Foreskin fibroblast (primary cell): ENCODE measurements at places on chromosomes 2 and 18.

GRCh38 chr2:88161446-88162244 lies 8.5 kb upstream of the THNSL2 start:
- DNase-seq: no peak

GRCh38 chr2:73564986-73565385 lies 77.2 kb downstream of the NAT8 start:
- DNase-seq: no peak

GRCh38 chr2:216275890-216276289 lies 96.4 kb downstream of the MARCHF4 start:
- no peak for DNase-seq

- DNase-seq: no peak
These were observed 7.1 kb downstream of the SULT1C4 start for GRCh38 chr2:108384662-108385393.

DNA sequence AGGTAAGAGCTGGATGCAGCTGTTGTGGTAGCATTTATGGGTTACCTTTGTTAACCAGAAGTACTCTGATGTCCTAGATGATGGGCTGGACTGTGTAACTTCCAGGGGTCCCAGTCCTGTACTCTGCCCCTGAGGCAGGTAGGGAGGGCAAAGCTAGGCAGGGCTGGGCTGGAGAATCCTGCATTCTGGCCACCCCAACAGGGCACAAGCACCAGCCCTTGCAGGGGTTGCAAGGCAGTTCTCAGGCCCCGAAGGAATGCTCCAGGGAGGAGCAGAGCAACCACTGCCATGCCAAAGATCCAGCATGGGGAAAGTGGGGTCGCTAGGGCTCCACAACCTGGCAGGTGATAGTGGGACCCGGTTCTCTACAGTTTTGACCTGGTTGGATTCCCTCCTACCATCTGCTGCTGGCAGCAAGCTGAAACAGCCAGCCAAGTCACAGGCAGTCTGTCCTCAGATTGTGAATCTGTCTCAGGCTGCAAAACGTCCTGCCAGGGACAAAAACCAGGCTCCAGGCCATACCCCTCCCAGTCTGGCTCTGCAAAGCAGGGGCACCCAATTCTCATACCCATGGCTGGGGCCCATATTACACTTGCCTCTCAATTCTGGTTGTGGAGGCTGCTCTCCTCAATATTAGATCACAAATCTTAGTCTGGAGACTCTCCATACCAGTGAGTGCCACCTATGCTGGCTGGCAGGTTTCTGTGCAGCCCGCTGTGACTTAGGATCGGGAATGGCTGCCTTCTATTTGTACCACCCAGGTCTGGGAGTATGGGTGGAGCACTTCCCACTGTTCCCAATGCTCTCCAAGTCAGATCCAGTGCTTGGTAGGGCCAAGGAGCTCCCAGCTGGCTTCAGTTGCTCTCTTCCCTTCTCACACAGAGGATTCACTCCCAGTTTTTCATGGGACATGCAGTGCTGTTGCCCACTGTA lies 61.1 kb downstream of the SMCHD1 start:
- no peak for DNase-seq

DNA sequence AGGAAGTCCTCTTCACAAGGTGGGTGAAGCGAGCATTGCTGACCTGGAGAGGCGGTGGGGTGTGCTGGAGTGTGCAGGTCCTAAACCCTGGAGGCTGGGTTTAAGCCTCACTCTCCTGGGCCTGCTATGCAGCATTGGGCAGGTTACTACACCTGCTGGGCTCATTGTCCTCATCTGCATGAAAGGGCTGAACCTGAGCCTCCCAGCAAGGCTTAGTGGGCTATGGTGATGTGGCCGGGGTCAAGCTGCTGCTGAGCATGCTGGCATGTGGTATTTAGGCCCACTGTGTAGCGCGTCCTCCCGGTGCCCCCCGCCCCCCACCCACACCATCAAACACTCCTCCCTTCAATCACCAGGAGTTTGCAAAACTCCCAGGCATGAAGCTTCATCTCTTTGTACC lies 37.3 kb downstream of the INHBB start:
- DNase-seq: no peak

GRCh38 chr2:23312996-23313606 lies 71.9 kb upstream of the KLHL29 start:
- DNase-seq: peak; percentile 29

- DNase-seq: no peak
These were observed 286.6 kb upstream of the HDAC4 start for GRCh38 chr2:239687441-239687840.

DNA sequence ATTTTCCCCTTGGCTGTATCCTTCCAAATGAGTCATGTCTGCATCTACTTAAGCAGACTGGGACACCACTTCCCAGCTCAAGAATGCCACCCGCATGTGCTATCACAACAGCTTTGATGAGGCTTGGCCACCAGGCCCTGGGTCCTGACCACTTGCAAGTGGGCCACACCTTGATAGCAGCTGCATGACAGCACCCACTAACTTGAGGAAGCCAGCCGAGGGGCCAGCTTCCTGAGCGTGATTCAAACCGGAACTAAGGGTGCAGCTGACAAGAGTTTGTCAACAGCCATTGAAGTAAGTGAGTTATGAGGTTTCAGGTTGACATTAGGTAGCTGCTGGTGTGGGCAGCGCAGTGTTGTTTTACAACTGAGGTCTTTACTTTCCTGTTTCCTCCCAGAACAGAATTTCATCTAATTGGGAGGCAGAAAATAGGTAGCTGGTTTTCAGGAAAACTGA lies 54.4 kb downstream of the EPHA4 start:
- DNase-seq: peak; percentile 75

- DNase-seq: peak; percentile 32
These were observed 19.5 kb downstream of the SLC20A1 start for GRCh38 chr2:112665113-112665780.

GRCh38 chr2:12725233-12726187 lies 8.8 kb downstream of the TRIB2 start:
- no peak for DNase-seq

DNA sequence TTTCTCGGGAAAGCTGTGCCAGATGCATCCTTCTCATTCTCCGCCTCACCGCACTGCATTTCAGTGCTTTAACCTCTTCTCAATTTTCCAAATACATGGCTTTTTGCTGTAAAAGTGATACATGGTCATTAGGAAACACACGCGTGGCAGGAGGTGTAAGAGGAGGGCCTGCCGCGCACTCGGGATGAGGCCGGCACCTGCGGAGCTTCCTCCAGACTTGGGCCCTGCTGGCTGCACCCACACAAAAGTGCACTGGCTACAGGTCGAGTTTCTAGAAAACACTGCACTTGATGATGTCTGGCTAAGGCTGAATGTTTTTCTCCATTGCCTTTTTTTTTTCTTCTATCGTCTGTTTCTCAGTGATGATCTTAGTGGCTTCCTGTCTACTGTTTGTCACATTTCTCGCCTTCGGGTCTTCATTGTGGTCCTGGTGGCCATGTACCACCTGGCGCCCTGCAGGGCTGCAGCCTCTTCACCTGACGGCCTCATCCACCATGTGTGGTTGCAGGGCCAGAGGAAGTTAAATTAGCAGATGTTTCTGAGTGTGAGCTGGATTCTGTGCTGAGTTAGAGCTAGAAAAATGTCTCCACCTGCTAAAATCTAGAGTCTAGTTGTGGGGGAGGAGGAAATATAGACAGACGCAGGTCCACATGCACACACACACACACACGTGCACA lies 7.6 kb downstream of the KCNG2 start:
- DNase-seq: no peak

- DNase-seq: no peak
These were observed 84.8 kb downstream of the DTNB start for GRCh38 chr2:25588576-25588975.

- no peak for DNase-seq
These were observed 165.6 kb downstream of the KLHL29 start for GRCh38 chr2:23550553-23550952.

DNA sequence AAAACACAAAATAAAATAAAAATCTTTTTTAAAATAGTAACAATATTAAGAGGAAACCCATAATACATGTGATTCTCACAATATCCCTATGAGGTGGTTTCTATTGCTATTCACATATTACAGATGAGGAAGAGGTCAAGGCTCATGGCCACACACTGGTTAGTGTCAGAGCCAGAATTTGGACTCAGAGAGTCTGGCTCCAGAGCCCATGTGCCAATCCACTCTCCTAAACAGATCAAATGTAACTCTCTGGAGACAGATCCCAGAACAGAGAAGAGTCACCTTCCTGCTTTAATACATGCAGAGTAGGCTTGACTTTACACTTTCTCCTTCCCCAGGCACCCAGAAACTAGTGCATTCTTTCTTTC lies 10.1 kb upstream of the SLC11A1 start:
- DNase-seq: no peak

DNA sequence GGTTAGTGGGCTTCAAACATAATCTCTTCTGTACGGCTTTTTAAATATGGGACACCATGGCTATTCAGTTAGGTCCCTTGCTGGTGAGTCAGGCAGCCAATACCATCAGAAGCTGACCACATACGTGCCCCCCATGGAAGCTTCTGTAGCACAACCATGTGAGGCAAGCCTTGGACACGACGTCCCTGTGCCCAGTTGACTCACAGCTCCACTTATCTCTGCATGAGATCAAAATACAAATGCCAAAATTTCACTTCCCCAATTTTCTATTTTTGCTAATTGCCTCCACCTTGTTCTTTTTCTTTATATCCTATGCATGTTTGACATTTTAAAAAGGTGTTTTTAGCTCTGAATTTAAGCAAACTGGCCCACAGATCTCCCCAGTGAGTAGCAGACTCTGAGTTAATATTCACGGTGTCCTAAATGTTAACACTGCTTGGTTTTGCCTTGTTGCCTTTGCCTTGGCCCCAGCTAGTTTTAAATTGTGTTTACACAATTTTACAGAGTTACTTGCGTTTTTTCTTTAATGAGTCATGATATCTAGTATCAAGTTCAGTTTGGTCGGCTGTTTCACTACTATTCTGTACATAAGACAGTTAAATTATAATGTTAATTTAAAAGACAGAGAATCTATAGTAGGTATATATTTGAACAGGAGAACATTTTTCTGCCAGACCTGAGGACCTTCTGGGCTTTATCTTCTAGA lies 77.5 kb downstream of the CDCA7 start:
- peak; percentile 52 for DNase-seq

GRCh38 chr2:238418999-238419546 lies 7.7 kb upstream of the ASB1 start:
- DNase-seq: no peak

GRCh38 chr2:223725494-223725893 lies 111.9 kb downstream of the AP1S3 start:
- DNase-seq: peak; percentile 96

DNA sequence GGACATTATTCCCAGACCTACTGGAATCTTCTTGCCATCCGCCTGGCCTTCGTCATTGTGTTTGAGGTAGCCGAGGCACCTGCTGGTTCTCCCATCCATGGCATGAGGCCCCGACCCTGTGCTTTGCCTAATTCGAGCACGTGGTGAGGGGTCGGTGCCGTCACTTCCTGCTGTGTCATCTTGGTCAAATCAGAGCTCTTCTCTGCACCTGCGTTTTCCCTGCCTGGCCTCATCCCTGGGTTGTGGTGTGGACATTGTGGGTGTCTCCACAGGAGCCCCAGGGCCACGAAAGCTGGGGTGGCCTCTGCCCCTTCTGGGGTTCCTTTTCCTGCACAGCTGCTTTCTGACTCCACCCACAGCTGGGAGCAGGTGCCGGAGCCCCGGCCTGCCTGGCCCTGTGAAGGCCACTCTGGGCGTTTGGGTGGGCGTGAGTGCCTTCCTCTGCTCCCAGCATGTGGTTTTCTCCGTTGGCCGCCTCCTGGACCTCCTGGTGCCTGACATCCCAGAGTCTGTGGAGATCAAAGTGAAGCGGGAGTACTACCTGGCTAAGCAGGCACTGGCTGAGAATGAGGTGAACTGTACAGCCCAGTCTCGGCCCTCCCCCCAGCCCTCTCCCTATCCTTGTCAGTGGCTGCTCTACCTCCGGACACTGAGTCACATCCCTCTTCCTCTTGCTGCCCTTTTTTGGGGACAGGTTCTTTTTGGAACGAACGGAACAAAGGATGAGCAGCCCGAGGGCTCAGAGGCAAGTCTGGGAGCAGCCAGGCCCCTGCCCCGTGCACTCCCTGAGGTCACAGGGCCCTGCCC lies 34.9 kb downstream of the ANO7 start:
- peak; percentile 49 for DNase-seq

DNA sequence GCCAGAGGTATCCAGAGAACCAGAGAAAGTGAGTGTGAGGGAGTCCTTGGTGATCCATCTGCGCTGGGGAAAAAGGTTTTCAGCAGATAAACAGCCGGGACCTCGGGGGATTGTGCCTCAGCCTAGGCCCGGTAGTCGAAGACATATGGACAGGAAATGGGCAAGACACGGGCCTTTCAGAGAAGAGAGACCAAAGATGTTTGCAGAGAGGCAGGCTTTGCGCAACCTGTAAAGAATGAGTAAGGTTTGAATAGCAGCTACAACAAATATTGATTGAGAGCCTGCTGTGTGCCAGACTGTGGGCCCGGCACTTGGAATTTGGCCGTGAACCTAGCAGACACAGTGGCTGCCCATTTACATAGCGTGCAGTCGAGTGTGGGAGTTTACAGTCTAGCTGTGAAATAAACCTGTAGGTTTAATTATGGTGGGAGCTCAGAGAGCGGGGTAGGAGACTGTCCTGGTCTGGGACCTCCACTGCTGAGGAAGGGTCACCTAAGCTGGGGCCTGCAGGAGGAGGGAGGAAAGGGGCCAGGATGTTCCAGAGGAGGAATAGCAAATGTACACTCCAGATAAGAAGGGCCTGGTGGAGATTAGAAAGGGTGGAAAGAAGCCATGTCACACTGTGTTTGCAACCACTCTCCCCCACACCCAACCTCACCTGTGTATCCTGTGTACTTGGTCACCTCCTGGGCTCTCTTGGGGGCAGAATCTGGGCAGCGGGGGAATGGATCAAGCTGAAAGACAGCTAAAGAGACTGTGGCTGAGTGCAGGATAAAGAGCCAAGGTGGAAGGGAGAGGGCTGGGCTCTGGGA lies 3.0 kb downstream of the SH2D6 start:
- DNase-seq: peak; percentile 76

DNA sequence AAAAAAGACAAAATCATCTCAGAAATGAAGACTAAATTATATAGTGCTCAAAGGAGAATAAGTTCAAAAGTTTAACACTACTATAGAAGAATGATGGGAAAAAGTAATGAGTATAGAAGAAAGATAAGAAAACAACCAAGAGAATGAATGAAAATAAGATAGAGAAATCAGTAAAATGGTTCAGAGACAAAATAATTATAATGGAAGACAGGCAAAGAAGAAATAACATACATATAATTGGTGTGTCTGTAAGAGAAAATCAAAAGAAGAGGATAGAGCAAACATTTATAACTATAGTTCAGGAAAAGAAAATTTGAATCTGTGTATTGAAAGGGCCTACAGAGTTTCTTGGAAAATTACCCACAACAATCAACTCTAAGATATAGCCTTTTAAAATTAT lies 43.5 kb downstream of the DNAH6 start:
- no peak for DNase-seq

DNA sequence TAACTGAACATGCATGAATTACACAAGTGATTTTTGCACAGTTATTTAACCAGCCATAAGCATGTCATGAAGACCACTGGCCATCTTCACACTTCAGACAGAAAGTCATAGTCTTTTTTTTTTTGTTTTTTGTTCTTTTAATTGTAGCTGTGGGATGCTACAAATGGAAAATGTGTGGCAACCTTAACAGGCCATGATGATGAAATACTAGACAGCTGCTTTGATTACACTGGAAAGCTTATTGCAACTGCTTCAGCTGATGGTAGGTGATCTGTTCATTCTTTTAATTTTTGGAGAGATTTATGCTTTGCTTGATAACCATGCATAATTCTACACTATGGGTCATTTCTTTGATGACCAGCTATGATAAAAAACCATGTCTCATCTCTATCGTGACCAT lies 35.6 kb downstream of the DAW1 start:
- DNase-seq: no peak
